ENCODE measurements at places on chromosomes 16 and 17.

- DNase-seq = no peak
Measured at GRCh38 chr16:23950291-23950894, 114.6 kb downstream of the PRKCB start.

DNA sequence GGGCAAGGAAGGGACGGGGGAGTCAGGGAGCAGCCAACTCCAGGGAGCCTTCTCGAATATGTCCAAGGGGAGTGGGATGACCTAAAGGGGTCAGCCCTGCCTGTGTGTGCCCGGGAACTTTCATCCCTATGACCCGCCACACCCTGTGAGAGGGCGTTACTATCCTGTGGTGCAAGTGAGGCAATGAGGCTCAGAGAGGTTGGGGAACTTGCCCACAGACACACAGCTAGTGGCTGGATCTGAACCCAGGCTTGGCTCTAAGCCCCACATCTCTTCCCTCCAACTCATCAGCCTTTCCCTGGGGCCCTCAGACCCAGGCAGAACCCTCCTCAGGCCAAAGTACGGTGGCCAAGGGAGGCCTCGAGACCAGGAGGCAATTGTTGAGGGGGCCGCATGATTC is 23.2 kb downstream of the JUP start:
- no peak for DNase-seq

DNA sequence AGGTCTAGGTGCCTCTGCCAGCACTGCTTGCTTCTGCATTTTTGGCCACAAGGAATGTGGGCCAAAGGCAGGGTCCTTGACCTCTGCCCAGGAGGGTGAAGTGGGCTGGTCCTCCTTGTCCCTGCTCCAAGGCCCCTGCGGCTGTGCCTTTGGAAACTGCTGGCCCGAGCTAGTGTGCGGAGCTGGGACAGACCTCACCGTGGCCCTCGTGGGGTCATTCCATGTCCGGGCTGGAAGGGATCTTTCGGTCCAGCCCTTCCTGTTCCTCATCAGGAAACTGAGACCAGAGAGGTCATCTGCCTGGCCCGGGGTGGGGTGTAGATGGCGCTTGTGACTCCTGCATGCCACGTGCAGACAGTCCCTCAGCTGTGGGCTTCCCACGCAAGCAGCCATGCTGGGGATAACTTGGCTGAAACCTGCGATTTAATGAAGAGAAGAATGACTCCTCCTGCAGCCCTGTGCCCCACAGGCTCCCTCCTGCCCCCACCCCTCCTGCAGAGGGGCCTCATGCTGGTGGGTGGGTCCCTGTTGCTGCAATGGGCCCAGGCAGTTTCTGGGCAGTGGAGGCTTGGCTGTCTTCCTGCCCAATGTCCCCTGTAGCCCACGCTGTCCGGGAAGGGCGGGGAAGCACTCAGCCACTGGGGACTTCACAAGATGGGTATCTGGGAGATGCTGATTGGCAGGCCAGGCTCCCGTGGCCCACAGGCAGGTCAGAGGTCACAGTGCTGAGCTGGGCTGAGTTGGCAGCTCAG is 245.2 kb downstream of the SEC14L1 start:
- no peak for DNase-seq

DNA sequence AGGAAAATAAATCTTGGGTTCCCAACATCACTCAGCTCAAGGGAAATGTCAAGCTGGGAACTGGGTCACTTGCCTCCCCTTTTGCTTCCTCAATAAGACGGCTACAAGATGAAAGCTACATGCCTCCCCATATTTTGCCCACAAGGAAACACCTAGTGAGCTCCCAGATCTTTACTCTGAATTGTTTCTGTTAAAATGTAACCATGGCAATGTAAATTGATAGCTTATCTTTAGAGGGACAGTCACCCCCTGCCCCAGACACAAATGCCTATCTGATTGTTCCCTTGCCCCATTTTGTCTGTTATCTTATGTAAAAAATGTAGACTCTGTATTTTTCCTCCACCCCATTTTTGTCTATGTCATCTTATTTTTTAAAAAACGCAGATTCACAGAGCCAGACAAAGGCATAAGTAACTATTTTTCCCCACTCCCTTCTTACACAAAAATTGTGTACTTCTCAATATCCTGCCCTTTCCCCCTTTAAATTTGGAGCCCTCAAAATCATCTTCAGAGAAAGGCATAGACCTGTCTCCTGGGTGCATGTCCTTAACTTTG is 288.7 kb upstream of the ERCC4 start:
- DNase-seq = no peak

All from KG1 (cell line).